Gastrocnemius medialis (tissue), 4 donors: ENCODE measurements at places on chromosomes 2 and 18.
A peak's percentile ranks its signal among the peaks of the same experiment; 100 is the strongest.

DNA sequence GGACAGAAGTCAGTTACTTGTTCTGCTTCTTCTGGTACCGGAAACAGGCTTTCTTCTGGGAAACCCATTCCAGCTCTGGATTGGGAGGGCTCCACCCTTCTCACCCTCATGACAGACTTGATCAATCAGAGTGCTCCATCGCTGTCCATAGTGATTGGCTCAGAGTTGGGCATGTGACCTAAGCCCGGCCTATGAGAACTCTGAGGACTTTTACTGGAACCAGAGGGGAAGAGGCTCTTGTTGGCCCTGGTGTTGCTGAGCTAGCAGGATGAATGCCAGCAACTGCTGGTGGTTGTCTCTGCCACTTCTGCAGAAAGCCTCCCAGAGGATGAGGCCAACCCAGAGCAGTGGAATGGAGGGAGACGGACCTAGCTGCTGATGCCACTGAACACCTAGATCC lies 33.3 kb downstream of the TMEM37 start:
- DNase-seq: no peak

DNA sequence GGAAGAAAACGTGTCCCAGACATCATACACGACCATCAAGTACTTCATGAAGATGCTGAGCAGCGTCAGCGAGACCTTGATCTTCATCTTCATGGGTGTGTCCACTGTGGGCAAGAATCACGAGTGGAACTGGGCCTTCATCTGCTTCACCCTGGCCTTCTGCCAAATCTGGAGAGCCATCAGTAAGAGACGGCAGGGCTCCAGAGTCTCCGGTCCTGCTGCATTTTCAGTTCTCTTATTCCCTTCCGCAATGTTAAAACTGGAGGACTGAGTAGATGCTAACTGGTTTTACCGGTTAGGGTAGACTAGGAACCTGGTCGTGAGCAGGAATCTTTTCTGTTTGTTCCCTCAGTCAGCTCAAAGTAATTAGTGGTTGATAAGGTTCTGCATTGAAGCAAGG lies 32.3 kb downstream of the SLC9A4 start:
- no peak for DNase-seq

- peak; percentile 28 for DNase-seq
Measured at GRCh38 chr18:10482985-10483949, 28.8 kb downstream of the APCDD1 start.

DNA sequence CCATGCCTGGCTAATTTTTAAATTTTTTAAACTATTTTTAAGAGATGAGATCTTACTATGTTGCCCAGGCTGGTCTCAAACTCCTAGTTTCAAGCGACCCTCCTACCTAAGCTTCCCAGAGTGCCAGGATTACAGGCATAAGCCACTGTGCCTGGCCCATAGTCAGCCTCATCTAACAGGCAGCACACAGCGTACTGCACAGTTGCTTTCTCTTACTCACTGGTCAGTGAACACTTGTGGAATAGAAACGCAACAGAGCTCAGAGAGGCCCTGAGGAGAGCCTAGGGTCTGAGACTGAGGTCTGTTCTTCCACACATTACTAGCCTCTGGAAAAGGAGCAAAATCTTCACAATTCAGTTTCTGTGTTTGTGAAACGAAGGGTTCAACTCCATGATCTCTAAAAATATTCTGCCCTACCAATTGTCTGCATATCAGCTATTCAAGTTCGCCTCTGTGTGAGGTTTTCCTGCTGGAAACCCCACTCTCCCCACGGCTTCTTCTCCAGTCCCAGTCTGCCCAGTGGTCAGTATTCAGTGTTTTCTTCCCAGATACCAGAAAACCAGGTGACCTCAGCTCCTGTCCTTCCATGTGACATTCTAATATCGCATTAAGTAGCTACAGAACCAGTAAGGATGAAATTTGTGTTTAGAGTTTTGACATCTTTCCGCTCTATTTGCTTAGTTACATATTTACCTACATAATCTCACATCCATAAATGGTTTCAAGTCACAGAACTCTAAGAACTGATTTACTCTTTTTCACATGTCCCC lies 26.6 kb upstream of the SNTG2 start:
- no peak for DNase-seq

DNA sequence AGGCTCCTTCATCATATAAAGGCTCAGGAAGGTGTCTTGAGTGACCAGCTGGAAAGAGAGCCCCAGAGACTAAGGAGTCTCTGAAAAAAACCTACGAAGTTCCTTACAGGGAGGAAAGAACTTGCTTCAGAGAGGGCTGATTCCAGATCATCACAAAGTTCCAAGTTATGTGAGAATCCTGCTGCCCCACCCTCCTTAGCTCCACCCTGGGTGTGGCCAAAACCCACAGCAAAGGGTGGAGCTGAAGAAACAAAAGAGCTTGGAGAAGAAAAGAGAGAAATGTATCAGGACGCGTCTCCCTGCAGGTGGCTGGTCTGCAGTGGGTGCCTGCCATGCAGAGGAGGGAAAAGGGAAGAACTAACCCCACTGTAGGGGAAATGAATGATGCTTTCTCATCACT lies 32.8 kb upstream of the ZNF396 start:
- no peak for DNase-seq

GRCh38 chr2:122949523-122949922 lies 1075.6 kb upstream of the CNTNAP5 start:
- no peak for DNase-seq
